ENCODE measurements at places on chromosomes 4 and X.

DNA sequence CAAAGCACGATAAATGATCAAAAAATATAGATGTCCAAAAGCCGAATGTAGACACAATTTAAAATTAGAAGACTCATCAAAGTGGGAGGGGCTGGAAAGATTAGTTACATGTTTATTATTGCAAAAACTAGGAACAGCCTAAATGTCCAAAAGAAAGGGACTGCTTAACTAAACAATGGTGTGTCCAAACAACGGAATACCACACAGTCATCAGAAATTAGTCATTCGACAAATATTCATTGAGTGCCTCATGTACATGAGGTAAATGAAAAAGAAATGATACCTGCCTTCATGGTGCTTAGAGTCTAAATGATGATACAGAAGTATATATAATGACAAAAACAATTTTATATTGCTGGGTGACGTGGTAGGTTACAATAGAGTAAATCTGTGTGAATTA, 139.7 kb downstream of the MAML3 start:
- no peak for DNase-seq

DNA sequence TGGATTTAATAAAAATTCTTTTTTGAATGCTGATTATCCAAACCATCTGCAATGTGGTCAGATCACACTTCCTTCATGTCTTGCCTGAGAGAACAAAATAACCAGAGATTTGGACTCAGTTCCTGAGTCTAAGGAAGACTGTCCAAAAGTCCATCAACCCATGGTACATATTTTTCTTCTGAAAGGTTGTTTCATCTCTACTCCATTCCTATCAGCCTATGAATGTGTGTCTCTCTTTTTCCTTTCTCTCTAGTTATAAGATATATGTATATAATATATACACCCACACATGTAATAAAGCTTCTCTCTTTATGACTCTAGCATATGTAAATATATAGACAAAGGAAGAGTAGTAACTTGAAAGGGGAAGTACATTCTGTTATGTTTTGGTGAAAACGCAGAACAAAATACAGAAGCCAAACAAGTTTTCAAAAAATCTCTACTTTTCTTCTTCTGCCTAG, 226.9 kb downstream of the ARHGAP24 start:
- no peak for DNase-seq

GRCh38 chr4:7243609-7244330, 51.4 kb downstream of the SORCS2 start:
- DNase-seq, result no peak

DNA sequence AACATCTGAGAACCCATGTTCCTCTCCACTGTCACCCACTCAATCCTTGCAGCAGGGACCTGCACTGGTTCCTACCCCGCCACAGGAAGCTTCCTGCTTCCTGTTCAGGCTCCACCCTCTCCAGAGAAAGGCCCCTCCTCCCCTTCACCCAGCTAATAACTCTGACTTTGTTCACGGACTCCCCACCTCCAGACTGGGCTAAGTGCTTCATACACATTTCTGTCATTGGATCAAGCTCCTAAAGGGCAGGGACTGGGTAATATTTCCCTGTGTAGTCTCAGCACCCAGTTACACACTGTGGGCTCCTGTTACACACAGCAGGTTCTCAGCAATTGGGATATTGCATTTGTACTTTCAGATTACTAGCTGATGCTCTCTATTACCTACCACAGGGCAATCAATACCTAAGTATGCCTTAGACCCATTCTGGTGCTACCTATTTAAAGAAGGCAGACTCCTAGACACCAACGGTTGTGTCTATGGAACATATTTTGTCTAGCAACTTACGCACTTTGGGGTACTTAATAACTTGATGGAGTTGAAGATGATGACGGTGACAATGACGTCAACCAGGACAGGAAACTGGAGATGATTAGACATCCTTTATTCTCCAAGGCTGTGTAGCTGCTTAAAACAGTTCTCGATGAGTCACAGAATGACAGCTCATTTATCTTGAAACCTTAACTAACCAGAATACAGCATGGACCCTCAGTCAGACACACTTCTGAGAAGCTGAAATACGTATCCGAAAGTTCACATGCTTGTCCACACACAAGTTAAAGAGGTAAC, 58.1 kb downstream of the MAML3 start:
- no peak for DNase-seq

DNA sequence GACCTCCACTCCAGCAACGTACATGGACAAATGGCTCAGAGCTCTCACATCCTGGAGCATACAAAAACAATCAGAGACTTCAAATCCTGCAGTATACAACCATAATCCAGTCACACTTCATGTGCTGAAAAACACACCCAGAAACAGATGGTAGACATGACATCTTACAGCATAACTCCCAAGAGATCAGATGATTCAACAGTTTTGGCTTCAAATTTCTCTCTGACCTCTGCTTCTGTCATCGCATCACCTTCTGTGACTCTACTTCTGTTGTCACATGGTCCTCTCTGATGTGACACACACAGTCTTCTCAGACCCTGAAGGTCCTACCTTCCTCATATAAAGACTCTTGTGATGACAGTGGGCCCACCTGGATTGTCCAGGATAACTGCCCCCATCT, 18.5 kb downstream of the SUV39H1 start:
- DNase-seq, result no peak

DNA sequence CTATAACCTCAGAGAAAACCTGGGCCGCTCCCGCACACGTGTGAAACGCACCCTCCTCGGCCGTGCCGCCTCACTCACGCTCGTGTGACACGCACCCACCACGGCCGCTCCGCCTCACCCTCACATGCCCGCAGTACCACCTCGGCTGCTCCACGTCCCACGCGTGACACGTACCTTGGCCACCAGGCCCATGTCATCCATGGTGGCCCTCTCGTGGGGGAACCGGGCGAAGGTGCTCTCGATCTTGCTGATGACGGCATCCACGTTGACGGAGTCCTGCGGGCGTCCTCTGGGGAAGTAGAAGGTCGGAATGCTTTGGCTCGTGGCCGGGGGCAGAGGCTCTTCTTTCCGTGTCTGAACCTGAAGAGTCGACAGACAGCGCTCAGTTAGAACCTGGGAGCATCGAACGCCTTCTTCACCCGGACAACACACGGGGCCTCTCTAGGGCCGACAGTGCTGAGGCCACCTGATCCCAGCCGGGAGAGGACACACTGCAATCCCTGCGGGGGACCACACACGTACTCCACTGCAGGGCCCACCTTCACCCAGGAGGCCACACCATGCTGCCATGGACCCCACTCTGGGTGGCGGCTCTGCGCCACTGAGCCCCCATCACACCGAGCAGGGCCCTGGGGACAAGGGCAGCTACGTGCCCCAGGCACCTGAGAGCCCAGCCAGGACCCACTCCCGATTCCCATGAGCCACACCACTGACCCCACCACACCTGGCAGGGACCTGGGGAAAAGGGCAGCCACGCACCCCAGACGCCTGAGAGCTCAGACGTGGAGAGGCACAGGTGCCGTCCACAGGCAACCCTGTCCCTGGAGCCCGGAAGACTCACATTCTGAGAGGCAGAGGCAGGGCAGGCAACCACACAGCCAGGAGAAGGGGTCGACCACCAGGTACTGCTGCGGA, 25.2 kb downstream of the PPP2R3B start:
- DNase-seq, result no peak

DNA sequence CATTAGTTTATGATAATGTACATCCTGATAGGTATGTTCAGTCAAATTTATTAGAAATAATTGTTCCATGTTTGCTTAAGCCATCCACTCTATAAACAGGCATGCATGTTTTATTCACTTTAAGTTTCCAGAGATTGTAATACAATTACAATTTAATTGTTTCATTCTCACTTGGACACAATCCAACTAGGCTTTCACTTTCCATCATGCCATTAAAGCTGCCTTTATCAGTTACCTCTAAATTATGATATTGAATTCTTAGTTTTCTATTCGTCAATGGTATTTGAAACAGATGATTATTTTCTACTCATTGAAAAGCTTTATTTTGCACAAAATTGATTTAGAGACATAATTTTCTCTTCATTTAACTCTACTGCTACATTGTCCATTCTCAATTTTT, 1196.3 kb downstream of the RAPGEF2 start:
- DNase-seq, result no peak

DNA sequence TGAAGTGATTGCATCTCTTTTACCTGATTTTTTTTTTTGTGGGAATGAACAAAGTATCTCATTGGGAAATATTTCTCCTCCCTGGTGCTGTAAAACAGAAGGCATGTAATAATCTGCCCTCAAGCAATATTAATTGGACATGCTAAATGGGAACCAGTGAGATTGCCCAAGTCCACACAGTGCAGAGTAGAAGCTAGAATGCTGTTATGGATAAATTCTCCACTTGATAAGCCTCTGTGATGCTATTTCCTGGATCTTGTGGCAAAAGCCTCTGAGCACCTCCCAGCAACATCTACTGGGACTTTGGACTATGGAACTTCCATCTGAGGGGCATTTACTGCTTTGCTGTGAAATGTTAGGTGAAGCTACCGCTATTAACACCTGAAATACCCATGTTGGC, 46.9 kb upstream of the YTHDC1 start:
- DNase-seq, result peak; percentile 21

DNA sequence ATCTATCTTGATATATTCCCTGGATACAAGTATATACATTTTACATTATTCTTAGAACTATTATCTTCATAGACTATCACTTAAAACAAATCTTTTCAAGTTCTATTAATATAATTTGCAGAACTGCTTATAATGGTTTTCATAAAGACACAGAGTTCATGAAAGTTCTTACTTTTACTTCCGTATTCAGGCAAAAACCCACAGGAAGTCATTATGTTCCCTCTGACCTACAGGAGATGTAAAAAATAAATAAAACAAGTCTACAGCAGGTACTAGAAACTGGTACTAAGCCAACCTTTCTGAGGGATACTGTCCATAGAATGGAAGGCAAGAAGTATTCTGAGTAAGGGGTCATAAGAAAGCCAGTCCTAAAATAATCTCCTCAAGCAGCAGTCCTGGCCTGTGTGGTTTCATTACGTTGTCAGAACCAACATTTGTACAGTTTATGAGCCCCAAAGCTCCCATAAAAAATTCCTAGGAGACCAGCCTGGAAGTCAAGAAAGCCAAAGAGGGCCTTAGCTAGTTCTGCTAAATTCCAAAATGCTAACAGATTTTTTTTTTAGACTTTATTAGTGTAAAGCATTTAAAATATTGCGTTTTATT, 68.6 kb downstream of the CAMK2D start:
- no peak for DNase-seq

DNA sequence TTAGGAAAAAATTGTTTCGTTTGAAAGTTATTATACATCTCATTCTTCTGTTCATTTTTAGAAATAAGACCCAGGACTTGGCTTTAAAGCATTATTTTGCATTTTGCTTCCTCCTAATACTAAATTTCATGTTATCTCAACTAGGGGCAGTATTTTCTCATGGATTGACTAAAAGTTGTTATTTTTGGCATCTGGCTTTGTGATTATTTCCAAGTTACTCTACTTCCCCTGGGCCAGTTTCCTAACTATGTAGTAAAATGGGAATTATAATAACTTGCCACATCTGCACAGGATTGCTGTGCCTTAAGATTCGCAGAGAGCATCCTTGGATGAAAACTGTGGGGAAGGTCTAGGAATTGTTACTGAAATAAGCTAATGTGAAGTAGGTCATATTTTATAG, 3.0 kb downstream of the RBPJ start:
- DNase-seq, result no peak

- no peak for DNase-seq
Observed at GRCh38 chr4:40890764-40891163, 141.0 kb downstream of the NSUN7 start.

DNA sequence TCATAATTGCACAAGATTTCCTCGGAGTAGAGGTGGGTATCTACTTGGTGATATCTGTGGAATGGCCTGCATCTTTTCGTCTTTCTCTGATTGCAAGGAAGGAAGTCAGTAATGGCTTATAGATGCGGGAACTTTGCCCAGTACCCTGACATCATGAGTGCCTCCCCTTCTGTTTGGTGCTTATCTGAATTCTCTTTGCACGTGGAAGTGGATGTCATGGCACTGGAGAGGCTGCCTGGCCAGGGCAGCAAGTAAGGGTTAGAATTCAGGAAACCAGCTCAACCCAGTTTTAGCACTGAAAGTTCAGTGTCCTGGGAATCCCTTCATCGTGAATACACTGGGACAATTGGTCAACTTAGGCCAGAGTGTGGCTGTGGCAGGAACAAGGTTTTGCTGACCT, 83.5 kb upstream of the RAPGEF2 start:
- DNase-seq, result no peak

DNA sequence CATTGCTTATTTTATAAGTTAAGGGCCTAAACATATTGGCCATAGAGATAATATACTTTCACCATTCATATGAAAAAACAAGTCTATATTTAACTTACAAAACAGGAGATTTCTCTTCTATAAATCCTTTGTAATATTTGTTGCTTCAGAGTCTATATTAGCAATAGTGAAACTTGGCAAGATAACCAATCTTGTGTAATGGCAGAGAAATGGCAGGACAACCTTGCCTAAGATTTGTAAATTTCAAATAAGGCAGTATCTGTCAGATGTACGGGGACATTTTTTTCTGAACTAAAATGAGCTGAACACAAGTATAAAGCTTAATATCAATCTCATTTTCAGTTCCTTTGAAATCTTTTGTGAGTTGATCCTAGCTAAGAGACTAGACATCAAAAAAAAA, 17.8 kb upstream of the CPEB2 start:
- no peak for DNase-seq

DNA sequence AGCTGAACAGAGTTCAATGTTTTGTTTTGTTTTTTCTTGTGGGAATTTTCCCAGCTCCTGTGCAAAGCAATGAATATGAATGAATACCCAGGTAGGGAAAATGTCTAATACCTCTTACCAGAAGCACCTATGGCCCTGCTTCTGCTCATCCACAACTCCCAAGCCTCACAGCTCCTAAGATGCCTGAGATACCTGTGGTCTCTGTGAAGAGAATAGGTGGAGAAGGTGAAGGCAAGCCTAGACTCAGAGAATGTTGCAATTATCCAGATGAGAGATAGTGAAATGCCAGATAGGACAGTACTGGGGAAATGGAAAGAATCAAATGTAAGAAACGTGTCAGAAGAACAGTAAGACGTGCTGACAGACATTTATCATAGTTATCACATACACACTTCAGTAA, 70.2 kb upstream of the NOCT start:
- DNase-seq, result no peak

DNA sequence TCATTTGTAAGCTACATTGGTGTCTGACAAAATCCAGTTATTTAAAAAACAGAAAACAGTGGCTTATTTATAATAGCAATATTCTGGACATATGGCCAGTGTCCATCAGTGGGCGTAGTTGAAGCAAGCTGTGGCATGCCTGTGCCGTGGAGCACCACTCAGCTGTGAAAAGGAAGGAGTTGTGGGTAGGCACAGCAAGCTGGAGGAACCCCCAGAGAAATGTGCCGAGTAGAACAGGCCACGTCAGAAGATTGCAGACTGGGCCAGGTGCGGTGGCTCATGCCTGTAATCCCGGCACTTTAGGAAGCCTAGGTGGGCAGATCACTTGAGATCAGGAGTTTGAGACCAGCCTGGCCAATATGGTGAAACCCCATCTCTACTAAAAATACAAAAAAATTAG, 102.4 kb downstream of the GPR143 start:
- no peak for DNase-seq

- no peak for DNase-seq
Observed at GRCh38 chrX:69238114-69238886, 73.0 kb upstream of the PJA1 start.

GRCh38 chrX:117096528-117096927, 633.8 kb upstream of the CT83 start:
- DNase-seq, result no peak

- DNase-seq, result no peak
Observed at GRCh38 chr4:119659576-119659975, 31.0 kb upstream of the PDE5A start.
